ENCODE measurements at places on chromosomes 2 and 18.
A peak's percentile ranks its signal among the peaks of the same experiment; 100 is the strongest.

GRCh38 chr2:167487728-167488127 is 599.4 kb downstream of the XIRP2 start:
- no peak for DNase-seq

DNA sequence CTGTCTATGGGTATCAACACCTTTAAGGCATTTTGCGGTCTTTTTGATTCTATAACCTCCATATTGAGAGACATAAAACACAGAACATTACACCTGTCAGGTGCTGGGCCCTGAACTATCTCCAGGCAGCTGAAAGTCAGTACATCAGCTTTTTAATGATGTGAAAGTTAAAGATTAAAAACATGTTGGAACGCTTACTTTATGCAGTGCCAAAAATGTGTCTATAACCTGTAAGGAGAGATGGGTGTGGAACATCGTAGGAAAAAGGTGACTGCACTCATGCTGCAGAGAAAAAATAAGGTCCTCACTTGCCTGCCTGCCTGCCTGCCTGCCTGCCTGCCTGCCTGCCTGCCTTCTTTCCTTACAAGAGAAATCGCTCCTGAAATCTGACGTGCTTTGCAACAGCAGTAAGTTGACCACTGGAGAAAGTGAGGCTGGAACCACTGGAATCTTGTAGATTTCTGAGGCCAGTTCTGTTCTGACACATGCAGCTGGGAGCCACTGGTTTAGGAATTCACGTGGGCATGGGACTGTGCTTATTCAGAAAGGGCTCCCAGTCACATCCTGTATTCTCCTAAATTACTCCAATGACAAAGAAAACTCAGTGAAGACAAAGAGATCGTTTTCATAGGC is 34.1 kb downstream of the BCL11A start:
- peak; percentile 53 for DNase-seq

GRCh38 chr2:50196775-50197480 is 835.0 kb downstream of the NRXN1 start:
- DNase-seq, result no peak

DNA sequence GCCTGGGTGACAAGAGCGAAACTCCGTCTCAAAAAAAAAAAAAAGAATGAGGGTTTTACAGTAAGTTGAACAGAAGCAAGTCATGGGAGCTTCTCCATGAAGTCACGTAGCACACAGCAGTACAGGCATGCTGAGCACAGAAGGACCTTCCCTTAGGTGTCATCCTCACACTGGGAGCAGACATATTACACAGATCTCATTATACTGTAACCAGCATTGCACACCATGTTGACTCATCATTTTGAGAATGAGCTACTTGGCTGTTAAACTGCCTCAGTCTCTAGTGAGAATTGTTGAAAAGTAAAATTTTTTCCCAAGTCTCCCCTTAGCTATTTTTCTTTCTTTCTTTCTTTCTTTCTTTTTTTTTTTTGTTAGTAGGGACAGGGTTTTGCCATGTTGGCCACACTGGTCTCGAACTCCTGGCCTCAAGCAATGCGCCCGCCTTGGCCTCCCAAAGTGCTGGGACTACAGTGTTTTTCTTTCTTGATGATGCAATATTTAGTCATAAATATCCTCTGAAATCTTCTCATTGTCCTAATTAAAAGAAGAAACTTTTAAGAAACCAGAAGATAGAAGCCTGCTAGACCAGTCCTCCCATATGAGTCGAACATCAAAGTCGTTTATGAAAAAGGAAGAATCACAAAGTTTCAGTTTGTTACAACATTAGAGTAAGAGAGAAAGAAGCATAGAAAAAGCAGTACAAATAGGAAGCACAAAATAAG is 37.9 kb upstream of the PPP1CB start:
- DNase-seq, result peak; percentile 80

DNA sequence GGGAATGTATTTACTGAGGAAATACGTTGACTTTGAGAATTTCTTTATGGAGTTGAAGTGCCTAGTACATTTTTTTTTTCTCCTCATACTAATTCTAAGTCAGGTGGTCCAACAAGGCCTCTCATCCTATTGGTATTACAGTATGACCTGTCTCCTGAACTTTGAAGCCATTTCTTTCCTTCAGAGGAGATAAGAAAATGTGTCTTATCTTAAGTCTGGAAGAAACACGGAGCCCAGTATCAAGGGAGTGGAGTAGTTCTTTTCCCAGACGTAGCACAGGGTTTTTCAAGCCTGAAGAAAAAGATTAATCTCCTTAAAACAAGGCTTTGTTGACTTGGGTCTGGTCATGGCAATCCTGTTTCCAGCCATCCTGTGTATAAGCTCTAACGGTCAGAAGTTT is 11.6 kb upstream of the CPS1 start:
- no peak for DNase-seq

GRCh38 chr2:152657043-152657442 is 60.2 kb downstream of the PRPF40A start:
- DNase-seq, result peak; percentile 26

- peak; percentile 53 for DNase-seq
Observed at GRCh38 chr2:159614534-159615366, 1.6 kb downstream of the BAZ2B start.

GRCh38 chr2:48510329-48510728 is 19.6 kb upstream of the STON1 start:
- DNase-seq, result peak; percentile 47

GRCh38 chr2:7013471-7014160 is 96.4 kb downstream of the RNF144A start:
- no peak for DNase-seq

GRCh38 chr2:88136817-88137216 is 9.0 kb upstream of the FABP1 start:
- DNase-seq, result no peak

Data from epithelial cell of esophagus (primary cell).